LHCN-M2 (cell line): ENCODE measurements at places on chromosomes 6 and 20. TPM values are rescaled to one million over a fixed set of nuclear protein-coding genes. Genes with fewer than 3 reads are reported as not detected.

The LAMA2 gene
- total RNA-seq, result 92.0 and 112 TPM in 2 replicates

The TCP11 gene
- total RNA-seq, result 0.23 and 0.32 TPM in 2 replicates

The TCF15 gene
- total RNA-seq, result not detected in 2 replicates

The ULBP3 gene
- total RNA-seq, result 10.7 and 11.0 TPM in 2 replicates

The ZSCAN23 gene
- 1.9 and 2.1 TPM in 2 replicates for total RNA-seq

The SNAP91 gene
- total RNA-seq, result not detected in 2 replicates

The PTPRT gene
- not detected in 2 replicates for total RNA-seq

The RBBP8NL gene
- total RNA-seq, result not detected in 2 replicates

The ITCH gene
- 38.7 and 38.9 TPM in 2 replicates for total RNA-seq

The CD109 gene
- 54.2 and 64.8 TPM in 2 replicates for total RNA-seq

The SNAI1 gene
- total RNA-seq, result not detected in 2 replicates

The NKX2-2 gene
- total RNA-seq, result not detected in 2 replicates

The LCA5 gene
- 2.2 and 3.6 TPM in 2 replicates for total RNA-seq

The CLDN20 gene
- total RNA-seq, result not detected in 2 replicates

The RAMACL gene
- 0.06 TPM in 1 of 2 replicates, not detected in the other for total RNA-seq

The SLC22A3 gene
- 0.06 TPM in 1 of 2 replicates, not detected in the other for total RNA-seq

The VPS52 gene
- 40.0 and 51.0 TPM in 2 replicates for total RNA-seq

The FNDC1 gene
- total RNA-seq, result not detected in 2 replicates

The ARMH2 gene
- total RNA-seq, result not detected in 2 replicates

The C4B gene
- 1.8 and 3.5 TPM in 2 replicates for total RNA-seq

The SYTL3 gene
- total RNA-seq, result 9.5 and 13.8 TPM in 2 replicates

The TNFRSF6B gene
- total RNA-seq, result 6.2 and 6.7 TPM in 2 replicates

The IL20RA gene
- total RNA-seq, result 0.11 TPM in 1 of 2 replicates, not detected in the other

The TMC2 gene
- not detected in 2 replicates for total RNA-seq

The SLC26A8 gene
- total RNA-seq, result not detected in 2 replicates

The RPS6KA2 gene
- 32.4 and 43.7 TPM in 2 replicates for total RNA-seq

The BCLAF1 gene
- total RNA-seq, result 91.1 and 95.9 TPM in 2 replicates

The OR2B6 gene
- not detected in 2 replicates for total RNA-seq

The FAXC gene
- 0.90 and 2.9 TPM in 2 replicates for total RNA-seq

The LY6G6D gene
- total RNA-seq, result not detected in 2 replicates

The HRH3 gene
- not detected in 2 replicates for total RNA-seq

The PGC gene
- total RNA-seq, result not detected in 2 replicates

The CYP24A1 gene
- 0.51 TPM in 1 of 2 replicates, not detected in the other for total RNA-seq

The IMPG1 gene
- not detected in 2 replicates for total RNA-seq

The MOCS3 gene
- total RNA-seq, result 9.1 and 9.6 TPM in 2 replicates

The PABPC1L gene
- total RNA-seq, result 7.4 and 11.1 TPM in 2 replicates
